ENCODE measurements at places on chromosomes 12 and 14. TPM values are rescaled to one million over a fixed set of nuclear protein-coding genes. Genes with fewer than 3 reads are reported as not detected.

Gene FAM161B
- total RNA-seq = 1.7 TPM

Gene CLEC4C
- not detected for total RNA-seq

Gene HOXC4
- total RNA-seq = 3.1 TPM

Gene LAG3
- 1.4 TPM for total RNA-seq

Gene GPR65
- total RNA-seq = not detected

Gene ESRRB
- total RNA-seq = 0.29 TPM

Gene NELL2
- total RNA-seq = not detected

Gene KERA
- not detected for total RNA-seq

Gene AVPR1A
- 0.07 TPM for total RNA-seq

Gene SLC38A6
- 18.0 TPM for total RNA-seq

Gene MIPOL1
- total RNA-seq = 2.2 TPM

Gene OR4E2
- not detected for total RNA-seq

Gene ALDH1L2
- 3.5 TPM for total RNA-seq

Gene SDSL
- 24.5 TPM for total RNA-seq

Gene CLEC7A
- total RNA-seq = not detected

Gene KCNC2
- not detected for total RNA-seq

Gene TAS2R7
- not detected for total RNA-seq

Gene MDGA2
- total RNA-seq = not detected

Gene MGP
- not detected for total RNA-seq

Gene LGR5
- not detected for total RNA-seq

Gene C1R
- total RNA-seq = 49.0 TPM

Gene RAB5B
- total RNA-seq = 33.8 TPM

Gene POLE2
- total RNA-seq = 14.0 TPM

Gene CD163L1
- total RNA-seq = 0.53 TPM

Gene SMOC1
- 18.2 TPM for total RNA-seq

Gene KRT72
- not detected for total RNA-seq

Gene STON2
- 1.8 TPM for total RNA-seq

Gene ETFRF1
- 9.1 TPM for total RNA-seq

Gene LARP4
- total RNA-seq = 48.9 TPM

Gene NID2
- total RNA-seq = 41.7 TPM

Gene CAPS2
- total RNA-seq = 0.99 TPM

Gene MARS1
- total RNA-seq = 143 TPM

Gene ATG14
- total RNA-seq = 4.4 TPM

Gene PLEKHD1
- total RNA-seq = 0.05 TPM

Gene ANO4
- total RNA-seq = 0.20 TPM

Gene FBXO21
- total RNA-seq = 36.2 TPM

Gene TMEM52B
- 0.18 TPM for total RNA-seq

Gene ANKRD33
- total RNA-seq = 0.08 TPM

Gene KLRF1
- total RNA-seq = not detected

Gene HOXC10
- 3.0 TPM for total RNA-seq

Gene COX8C
- total RNA-seq = not detected

Gene UNC79
- total RNA-seq = 0.01 TPM

Gene PSEN1
- 64.6 TPM for total RNA-seq

Gene C12orf42
- total RNA-seq = not detected

Gene FOXN3
- 5.9 TPM for total RNA-seq

Gene APOLD1
- 0.58 TPM for total RNA-seq

Gene HOXC12
- total RNA-seq = not detected

Gene PTMS
- total RNA-seq = 868 TPM

Gene GLI1
- total RNA-seq = 4.8 TPM

Gene DENND5B
- total RNA-seq = 11.8 TPM

Gene BHLHE41
- 0.45 TPM for total RNA-seq

Data from A549 treated with AZD2906 at 1 μM for 4 hours (cell line).